ENCODE measurements at places on chromosomes 13 and 19. TPM values are rescaled to one million over a fixed set of nuclear protein-coding genes. Genes with fewer than 3 reads are reported as not detected.
A peak's percentile ranks its signal among the peaks of the same experiment; 100 is the strongest.

GRCh38 chr19:36225219-36225892 is 10.4 kb downstream of the ZNF146 start:
- peak; percentile 76 for DNase-seq

ZNF528 gene
- total RNA-seq: 8.1 TPM

DNA sequence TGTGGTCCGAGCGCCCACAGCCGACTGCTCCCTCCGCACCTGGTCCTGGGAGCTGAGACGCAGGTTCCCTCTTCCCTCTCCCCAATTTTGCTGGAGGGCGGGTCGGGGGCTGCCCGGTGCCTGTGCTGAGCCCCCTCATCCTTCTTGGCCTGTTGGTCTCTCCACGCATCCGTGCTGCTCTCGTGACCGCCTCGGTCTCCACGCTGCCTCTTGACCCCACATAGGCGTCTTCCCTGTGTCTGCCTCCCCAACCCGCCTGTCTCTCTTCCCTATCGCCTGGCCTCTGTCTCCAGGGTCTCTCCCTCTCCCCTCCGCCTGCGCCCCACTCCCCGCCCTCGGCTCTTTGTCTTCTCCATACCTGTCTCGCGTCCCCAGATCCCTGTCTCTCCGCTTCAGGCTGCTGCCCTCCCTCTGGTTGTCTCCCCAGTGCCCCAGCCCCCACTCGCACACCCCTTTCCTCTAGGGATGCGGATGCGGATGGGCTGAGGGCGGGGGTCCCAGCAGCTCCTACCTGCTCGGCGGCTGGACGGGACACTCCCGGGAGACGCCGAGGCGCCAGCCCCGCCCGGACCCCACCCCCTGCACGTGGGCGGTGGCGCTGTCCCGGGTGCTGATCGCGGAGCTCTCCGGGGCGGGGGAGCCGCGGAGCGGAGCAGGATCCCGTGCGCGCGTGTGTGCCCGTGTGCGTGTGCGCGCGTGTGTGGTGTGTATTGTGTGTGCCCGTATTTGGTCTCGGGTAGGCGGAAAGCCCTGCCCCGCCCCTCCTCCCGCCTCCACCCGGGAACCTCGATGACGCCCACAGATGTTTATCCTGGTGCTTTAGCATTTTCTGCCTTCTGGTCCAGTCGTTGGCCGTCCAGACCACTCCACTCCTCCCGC is at the start of gene SYT5:
Gene SYT5 (minus strand): TSS at position 684 of the 879 bp plus-strand sequence. CDS start 1,248 bp downstream, outside the sequence.
- peak; percentile 27 for DNase-seq

- DNase-seq: no peak
These were observed 12.3 kb upstream of the C1QTNF9B start for GRCh38 chr13:23909606-23910005.

ZNF440 gene
- 9.5 TPM for total RNA-seq

GRCh38 chr19:40523322-40524047 is 53.2 kb upstream of the SHKBP1 start:
- peak; percentile 43 for DNase-seq

CEACAM8 gene
- not detected for total RNA-seq

FREM2 gene
- not detected for total RNA-seq

CYP2F1 gene
- not detected for total RNA-seq

GRCh38 chr19:35357867-35358573 is at the start of gene FFAR3:
FFAR3 (plus strand) TSS chr19:35358460; CDS start chr19:35358891, 431 bp downstream.
- peak; percentile 41 for DNase-seq

ZNF155 gene
- 7.3 TPM for total RNA-seq

SERPINE3 gene
- not detected for total RNA-seq

GRCh38 chr13:91398413-91399188 is at the start of gene GPC5:
GPC5 (plus strand) TSS chr13:91398621.
- DNase-seq: peak; percentile 60

FCER2 gene
- total RNA-seq: not detected

GRCh38 chr19:5024282-5024681 is 55.4 kb downstream of the KDM4B start:
- no peak for DNase-seq

GRCh38 chr19:35689836-35690235 is 14.5 kb upstream of the ZBTB32 start:
- DNase-seq: no peak

GRCh38 chr13:75762076-75762937 is 126.2 kb downstream of the LMO7 start:
- peak; percentile 59 for DNase-seq

DNA sequence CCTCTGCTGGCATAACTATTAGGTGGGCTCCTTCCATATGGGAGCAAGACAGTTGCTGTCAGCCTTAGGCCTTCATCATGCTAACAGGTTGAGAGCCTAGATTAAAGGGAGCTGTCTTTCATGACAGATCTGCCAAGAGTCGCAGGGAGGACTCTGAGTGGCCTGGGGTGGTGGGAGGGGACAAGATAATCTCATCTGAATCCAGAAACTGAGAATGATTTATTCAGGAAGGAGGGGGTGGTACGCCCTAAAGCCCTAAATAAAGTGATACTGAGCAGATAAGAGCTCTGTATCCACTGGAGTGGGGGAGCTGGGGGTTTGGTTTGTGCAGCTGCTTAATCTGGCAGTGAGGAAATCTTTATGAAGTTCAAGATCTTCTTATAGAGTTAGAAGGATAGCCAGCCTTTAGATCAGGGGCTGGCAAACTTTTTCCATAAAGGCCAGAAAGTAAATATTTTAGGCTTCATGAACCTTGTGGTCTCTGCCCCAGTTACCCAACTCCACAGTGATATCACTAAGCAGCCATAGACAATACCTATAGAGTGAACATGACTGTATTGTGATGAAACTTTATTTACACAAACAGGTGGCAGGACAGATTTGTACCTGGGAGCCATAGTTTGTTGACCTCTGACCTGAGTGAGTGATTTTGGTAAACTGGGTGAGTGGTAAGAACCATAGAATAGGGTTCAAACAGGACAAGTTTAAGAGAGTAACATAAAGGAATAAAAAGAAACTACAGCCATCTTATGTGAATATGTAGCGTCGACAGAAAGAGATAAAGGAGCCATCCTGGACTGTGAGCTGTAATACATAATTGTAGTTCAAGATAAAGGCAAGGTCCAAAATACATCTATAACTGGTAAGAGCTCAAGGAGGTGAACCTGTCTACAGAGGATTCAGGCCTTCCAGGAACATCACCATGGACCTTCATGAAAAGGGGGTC is 9.8 kb upstream of the STK24 start:
- DNase-seq: no peak

Data from lung microvascular endothelial cell (primary cell).